IPS DF 6.9 (cell line): ENCODE measurements at places on chromosomes 11 and 22.

- peak; percentile 57 for DNase-seq
- H3K4me3 ChIP-seq: no peak overlapping the region
- no peaks in the 10 kb centered on the region for H3K36me3 ChIP-seq
- H3K27me3 ChIP-seq: no peaks in the 10 kb centered on the region
- no peaks in the 10 kb centered on the region for H3K4me1 ChIP-seq
These were observed 6.4 kb downstream of the STARD10 start for GRCh38 chr11:72787216-72788104.

DNA sequence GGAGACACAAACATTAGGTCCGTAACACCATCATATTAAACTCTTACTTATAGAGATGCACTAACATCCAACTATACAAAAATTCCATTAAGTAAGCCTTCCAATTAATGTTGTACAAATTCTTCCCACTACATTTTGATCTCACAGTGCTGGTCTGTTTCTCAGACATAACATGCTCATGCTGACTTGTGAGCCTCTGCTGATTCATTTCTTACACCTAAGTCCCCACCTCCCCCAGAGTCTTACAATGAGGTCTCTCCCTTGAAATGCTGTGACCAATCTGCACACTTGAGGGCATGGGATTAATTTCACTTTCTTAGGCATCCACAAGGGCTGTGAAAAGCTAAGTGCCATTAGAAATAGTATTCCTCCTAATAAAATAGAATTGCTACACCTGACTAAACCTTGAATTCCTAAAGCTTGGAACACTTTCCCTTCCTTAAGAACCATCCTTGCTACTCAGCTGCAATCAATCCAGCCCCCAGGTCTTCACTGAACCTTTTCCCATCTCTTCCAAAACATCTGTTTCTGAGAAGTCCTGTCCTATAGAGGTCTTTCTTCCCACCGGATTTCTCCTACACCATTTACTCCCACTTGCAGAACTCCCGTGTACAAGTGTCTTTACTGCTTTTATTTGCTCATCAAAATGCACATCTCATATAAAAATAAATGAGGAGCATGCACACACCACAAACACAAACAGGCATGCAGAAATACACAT, 2.0 kb downstream of the HBG1 start:
- H3K4me3 ChIP-seq: no peak overlapping the region
- H3K36me3 ChIP-seq: no peaks in the 10 kb centered on the region
- no peaks in the 10 kb centered on the region for H3K4me1 ChIP-seq
- no peak for DNase-seq

DNA sequence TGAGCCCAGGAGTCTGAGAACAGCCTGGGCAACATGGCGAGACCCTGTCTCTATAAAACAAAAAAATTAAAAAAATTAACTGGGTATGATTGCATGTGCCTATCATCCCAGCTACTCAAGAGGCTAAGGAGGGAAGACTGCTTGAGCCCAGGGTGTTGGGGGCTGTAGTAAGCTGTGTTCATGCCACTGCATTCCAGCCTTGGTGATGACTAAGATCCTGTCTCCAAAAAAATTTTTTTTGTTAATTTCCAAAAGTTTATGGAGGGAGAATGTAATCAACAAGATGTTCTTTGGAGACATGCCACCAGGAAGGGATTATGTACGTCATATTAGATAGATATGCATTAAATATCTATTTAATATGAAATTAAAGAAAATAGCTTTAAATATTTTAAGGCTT, 267.5 kb downstream of the SBF2 start:
- no peaks in the 10 kb centered on the region for H3K36me3 ChIP-seq
- no peaks in the 10 kb centered on the region for H3K4me1 ChIP-seq
- no peak overlapping the region for H3K27ac ChIP-seq
- no peaks in the 10 kb centered on the region for H3K27me3 ChIP-seq
- DNase-seq: no peak

DNA sequence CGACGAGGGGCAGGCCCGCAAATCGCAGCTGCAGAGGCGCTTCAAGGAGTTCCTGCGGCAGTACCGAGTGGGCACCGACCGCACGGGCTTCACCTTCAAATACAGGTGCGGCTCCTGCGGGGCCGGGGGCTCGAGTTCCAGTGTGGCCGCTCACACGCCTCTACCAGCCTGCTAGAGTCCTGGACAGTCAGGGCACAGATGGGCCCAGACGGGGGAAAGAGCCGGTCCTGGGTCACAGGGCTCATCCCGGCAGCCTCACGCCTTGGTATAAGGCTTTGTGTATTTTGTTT, 506 bp downstream of the MCM5 start:
- H3K4me3 ChIP-seq: peak overlapping the region; percentile 75
- 0 out of 2 replicates have a peak, but pooled peaks cover 1% of the 10 kb centered on the region for H3K4me1 ChIP-seq
- H3K27me3 ChIP-seq: no peaks in the 10 kb centered on the region
- peaks cover 17% of the 10 kb centered on the region for H3K36me3 ChIP-seq
- no peak for DNase-seq

DNA sequence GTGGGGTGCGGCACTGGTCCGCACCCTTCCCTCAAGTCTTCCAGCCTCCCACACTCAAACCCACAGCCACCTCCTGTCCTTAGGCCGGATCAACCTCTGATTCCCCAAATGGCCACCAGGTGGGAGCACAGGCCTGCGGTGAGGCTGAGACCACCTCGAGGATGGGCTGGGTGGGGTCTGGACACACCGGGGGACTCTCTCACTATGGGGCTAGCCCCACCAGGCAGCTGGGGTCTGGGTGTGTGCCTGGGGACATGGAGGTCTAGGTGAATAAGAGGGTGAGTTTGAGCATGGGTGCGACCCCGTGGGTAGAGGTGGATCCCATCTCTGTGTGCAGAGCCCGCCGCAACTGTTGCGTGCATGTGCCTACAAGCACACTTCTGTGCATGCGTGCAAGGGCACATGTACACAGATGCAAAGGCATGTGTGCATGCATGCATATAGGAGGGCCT, 32.6 kb downstream of the MYO18B start:
- H3K4me1 ChIP-seq: no peaks in the 10 kb centered on the region
- no peaks in the 10 kb centered on the region for H3K27me3 ChIP-seq
- no peak for DNase-seq
- H3K36me3 ChIP-seq: no peaks in the 10 kb centered on the region
- H3K27ac ChIP-seq: no peak overlapping the region
- H3K4me3 ChIP-seq: no peak overlapping the region

GRCh38 chr11:11996321-11997048, 11.9 kb downstream of the DKK3 start:
- no peak for DNase-seq
- H3K27ac ChIP-seq: no peak overlapping the region
- no peak overlapping the region for H3K4me3 ChIP-seq
- no peaks in the 10 kb centered on the region for H3K4me1 ChIP-seq

DNA sequence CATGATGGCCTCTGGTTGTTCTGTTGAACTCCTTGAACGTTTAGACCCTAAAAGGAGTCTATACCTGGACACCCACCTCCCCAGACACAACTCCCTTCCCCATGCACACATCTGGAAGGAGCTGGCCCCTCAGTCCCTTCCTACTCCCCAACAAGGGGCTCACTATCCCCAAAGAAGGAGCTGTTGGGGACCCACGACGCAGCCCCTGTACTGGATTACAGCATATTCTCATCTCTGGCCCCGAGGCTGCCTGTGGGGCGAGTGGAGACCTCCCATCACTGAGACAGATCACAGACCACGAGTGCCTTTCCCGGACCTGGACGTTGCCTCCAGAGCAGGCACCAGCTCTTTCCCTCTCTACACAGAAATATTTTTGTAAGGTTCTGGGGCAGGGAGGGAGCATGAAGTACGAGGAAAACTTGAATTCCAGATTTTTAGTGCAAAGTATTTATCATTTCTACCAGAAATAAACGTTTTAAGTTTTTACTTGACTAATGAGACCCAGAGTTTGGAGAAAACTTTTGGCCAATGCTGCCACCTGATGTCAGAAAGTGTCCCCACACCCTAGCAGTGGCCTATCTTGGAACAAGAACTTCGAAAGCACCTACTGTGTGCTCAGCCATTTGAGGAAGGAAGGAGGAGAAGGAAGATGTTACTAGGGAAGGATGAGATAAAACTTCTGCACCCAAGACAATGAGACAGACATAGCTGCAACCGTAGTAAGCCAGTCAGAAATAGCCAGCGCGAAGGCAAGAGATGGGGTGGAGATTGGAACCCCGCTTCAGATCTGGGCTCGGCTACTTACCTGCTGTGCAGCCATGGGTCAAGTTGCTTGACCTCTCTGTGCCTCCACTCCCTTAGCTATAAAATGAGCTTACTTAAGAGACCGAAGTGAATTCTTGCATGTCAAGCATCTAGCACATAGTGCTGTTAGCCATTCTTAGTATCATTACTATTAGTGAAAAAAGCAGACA, 10.2 kb upstream of the POU2F3 start:
- H3K36me3 ChIP-seq: no peaks in the 10 kb centered on the region
- no peak overlapping the region for H3K4me3 ChIP-seq
- no peak for DNase-seq
- no peak overlapping the region for H3K27ac ChIP-seq
- H3K4me1 ChIP-seq: no peaks in the 10 kb centered on the region

DNA sequence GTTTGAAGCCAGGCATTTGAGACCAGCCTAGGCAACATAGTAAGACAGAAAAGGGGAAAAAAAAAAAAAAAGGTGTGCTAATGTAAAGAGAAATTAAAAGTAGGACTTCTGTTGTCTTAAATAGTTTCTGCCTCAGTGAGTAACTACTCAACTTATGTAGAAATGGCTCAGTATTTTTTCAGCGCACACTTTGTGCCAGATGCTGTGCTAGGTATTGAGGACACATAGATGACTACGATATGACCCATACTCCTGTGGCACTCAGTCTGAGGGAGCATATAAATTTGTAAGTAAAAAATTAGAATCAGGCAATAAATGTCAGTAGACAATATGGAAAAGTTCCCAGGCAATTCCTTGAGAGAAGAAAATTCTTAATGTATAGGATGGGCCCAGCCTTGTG, 93.9 kb downstream of the YAP1 start:
- no peak for DNase-seq
- H3K27me3 ChIP-seq: no peaks in the 10 kb centered on the region
- H3K36me3 ChIP-seq: no peaks in the 10 kb centered on the region
- H3K27ac ChIP-seq: no peak overlapping the region
- no peak overlapping the region for H3K4me3 ChIP-seq

GRCh38 chr11:80041136-80042000, 600.5 kb upstream of the TENM4 start:
- no peaks in the 10 kb centered on the region; the same call in 1 of the 2 replicates for H3K27me3 ChIP-seq
- no peaks in the 10 kb centered on the region for H3K4me1 ChIP-seq
- no peak for DNase-seq
- H3K36me3 ChIP-seq: no peaks in the 10 kb centered on the region

DNA sequence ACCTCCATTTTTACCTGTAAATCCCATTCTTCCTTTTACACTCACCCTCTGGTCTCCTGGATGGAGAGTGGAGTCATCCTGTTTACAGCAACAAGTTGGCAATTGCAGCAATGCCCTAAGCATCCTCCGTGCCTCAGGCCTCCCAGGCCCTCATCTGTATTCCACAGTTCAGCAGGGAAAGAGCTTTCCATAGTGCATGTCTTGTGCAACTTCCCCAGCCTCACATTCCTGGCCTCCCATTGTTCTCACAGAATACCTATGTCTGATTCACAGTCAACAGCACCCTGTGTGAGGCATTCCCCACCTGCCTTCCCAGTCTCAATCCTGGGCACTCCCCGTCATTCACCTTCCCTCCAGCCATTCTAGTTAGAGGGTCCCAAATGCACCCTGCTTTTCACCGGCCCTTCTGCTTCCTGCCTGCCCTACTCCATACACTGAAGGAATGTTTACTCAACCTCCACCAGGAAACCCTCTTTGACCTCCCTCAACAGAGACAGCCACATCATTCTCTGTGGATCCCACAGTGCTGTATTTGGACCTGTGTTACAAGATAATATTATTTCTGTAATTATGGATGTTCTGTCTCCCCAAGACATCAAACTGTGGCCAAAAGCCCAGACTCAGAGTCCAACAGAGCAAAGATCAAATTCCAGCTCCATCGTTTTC, 405.7 kb downstream of the BUD13 start:
- H3K27ac ChIP-seq: no peak overlapping the region
- H3K4me3 ChIP-seq: no peak overlapping the region
- DNase-seq: no peak
- H3K27me3 ChIP-seq: no peaks in the 10 kb centered on the region
- peaks cover 5% of the 10 kb centered on the region; the same call in 1 of the 2 replicates for H3K4me1 ChIP-seq

DNA sequence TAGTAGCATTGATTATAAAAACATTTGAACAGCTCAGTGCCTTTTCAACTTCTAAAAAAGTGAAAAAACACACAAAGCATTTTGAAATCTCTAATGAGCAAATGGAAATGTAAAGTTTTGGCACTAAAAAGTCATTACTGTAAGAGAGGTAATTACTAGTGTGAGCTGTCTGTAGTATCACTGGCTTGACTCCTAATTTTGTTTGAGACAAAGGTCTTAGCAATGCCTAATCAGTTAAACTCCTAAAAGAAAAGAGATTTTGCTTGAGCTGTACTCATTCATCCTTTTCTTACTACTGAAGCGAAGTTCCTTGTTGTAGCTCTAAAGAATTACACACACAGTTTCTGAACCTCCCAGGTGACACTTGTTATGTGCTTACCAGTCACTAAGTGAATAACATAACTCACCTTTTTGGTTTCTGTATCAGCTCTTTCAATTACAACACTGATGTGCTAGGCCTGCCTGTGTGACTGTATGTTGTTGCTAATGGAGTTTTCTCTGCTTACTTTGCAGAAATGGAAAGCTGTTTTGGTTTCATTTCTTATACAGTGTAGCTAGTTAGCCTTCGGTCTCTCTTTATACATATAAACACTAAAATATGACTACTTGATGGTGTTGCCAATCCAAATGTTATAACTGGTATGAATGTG, 924.4 kb upstream of the TENM4 start:
- no peaks in the 10 kb centered on the region for H3K27me3 ChIP-seq
- DNase-seq: no peak
- H3K27ac ChIP-seq: no peak overlapping the region

DNA sequence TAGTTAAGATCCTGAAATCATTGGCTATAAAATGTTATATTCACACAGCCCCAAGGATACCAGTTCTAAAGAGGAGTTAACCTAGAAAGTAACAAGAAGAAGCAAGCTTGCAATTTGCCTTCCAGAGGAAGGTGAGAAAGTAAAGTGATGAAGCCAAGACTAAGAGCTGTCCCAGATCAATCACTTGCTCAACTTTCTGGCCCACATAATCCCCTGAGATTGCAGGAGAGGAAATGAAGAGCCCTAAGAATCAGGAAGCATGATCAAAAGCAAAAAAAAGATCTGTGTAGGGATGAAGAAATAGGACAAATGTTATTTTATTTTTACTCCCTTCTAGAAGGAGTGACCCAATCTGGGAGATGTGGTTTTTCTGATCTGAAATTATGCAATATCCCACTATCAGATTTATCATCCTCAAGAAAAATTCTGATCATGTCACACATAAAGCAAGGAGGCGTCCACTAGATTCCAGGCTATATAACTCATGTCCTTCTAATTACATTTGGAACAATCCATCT, 180.3 kb upstream of the GUCY1A2 start:
- no peak overlapping the region for H3K4me3 ChIP-seq
- H3K27ac ChIP-seq: no peak overlapping the region
- no peaks in the 10 kb centered on the region for H3K4me1 ChIP-seq
- no peaks in the 10 kb centered on the region for H3K27me3 ChIP-seq
- no peak for DNase-seq

- peaks cover 2% of the 10 kb centered on the region; the same call in 1 of the 2 replicates for H3K4me1 ChIP-seq
- H3K4me3 ChIP-seq: no peak overlapping the region
- no peak overlapping the region for H3K27ac ChIP-seq
- no peaks in the 10 kb centered on the region for H3K27me3 ChIP-seq
- DNase-seq: no peak
- H3K36me3 ChIP-seq: no peaks in the 10 kb centered on the region
These were observed 16.7 kb downstream of the STARD10 start for GRCh38 chr11:72776844-72777754.

- H3K36me3 ChIP-seq: no peaks in the 10 kb centered on the region
- H3K4me1 ChIP-seq: peaks cover 2% of the 10 kb centered on the region; the same call in 1 of the 2 replicates
- no peak overlapping the region for H3K4me3 ChIP-seq
- H3K27ac ChIP-seq: no peak overlapping the region
- DNase-seq: no peak
- peaks cover 8% of the 10 kb centered on the region for H3K27me3 ChIP-seq
These were observed 16.5 kb downstream of the TMPRSS6 start for GRCh38 chr22:37092997-37093396.
